ENCODE measurements at places on chromosomes 1 and 21.

DNA sequence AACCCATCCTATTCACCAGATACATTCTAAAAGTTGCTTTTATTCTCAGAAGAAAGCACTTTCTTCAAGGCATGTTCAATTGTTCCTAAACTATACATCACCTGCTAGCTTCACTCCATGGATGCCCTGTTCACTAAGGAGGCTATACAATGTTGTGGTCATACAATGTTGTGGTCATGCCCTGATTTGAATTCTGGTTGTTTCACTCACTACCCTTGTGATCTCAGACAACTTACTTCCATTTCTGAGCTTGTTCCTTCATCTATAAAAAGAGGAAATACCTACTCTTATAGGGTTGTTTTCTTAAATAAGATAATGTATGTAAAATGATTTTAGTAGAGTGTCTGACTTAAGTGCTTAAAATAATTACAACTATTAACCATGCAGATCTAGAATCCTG, 19.7 kb downstream of the EDEM3 start:
- DNase-seq: no peak

GRCh38 chr1:83828456-83828855, 170.5 kb downstream of the TTLL7 start:
- no peak for DNase-seq

DNA sequence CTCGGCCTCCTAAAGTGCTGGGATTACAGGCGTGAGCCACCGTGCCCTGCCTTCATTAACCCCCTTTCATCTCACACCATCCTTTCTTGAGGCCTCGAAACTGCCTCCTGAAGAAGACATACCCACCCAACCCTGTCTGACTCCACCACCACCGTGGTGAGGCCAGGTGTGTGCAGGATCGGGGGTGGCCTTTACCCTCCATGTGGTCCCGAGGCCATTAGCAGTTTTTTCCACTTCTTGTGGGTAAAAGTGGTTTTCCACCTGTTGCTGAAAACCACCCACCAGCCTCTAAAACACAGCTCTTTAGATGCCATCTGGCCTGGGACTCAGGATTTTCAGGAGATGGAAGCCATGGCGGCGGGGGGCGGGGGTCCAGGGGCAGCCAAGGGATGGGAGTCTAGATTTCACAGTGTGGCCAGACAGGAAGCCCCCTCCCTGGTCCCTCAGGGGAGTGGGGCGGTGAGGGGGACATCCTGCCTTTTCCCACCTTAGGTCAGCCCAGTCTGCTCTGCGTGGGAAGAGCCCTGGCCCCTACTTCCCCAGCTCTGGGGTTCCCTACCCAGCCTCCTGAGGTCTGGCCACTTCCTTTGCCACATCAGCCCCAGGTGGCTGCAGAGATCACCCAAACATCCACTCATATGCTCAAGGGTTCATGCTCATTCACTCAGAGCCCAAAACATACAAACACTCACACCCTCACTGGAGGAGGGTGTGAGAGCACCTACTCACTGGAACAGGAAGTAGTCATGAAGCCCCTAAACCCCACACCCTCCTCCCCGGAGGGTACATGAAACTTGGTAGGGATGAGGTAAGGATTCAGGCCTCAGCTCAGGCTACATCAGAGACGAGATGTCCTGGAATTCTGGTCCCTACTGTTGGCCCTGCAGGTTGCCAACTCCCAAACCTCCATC, 2.3 kb downstream of the FGR start:
- no peak for DNase-seq

DNA sequence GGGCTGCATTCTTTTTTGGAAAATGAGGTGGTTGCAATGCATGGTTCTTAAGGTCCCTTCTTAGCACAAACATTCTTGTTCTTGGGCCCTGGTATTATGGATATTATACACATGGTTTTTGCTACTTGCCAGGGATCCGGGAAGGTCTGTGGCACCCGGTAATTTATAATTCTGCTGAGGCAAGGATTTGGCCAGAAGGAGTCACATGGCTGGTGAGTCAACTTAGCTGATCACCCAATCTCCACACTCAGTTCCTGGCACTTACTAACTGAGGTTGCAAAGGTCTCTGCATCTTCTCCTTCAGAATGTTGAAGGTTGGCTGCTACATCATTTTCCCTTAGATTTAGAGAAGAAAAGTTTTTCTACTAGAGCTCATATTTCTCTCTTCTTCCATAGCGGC, 112.5 kb downstream of the ROR1 start:
- DNase-seq: no peak

GRCh38 chr1:11518016-11518701, 39.2 kb downstream of the DISP3 start:
- DNase-seq: no peak

GRCh38 chr1:98783821-98784220, 122.3 kb downstream of the SNX7 start:
- DNase-seq: no peak

- DNase-seq: no peak
Observed at GRCh38 chr1:3914911-3915310, 14.8 kb upstream of the C1orf174 start.

DNA sequence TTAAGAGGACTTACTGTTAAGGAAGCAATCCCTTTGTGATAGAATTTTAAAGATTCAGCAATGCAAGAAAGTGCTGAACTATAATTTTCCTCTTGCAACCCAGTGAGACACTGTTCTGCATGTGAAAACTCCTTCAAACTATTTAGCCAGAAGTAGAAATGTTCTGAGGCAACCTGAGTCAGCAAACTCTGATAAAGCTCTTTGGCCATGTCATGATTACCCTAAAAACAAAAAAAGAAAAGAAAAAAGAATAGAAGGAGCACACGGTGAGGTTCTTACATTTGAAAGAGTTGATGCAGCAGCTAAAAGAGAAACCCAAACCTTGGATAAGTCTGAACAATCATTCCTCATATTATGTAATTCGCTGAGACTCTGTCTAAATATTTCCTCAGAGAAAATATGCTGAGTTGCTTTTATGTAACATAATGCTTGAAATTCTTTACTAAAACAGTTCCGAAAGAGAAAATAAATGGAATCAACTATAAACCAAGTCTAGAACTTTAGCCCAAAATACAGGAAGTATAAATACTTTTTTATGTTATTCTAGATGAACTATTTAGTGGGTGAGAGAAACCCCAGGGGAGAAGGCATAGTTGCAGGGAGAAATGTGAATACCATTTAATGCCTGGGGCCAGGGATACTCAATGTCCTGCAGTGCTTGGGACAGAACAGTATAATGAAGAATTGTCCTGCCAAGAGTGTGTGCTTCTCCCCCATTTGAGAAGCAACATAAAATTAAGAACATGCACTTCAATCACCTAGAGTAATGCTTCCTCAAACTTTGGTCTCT, 60.0 kb downstream of the INTS7 start:
- DNase-seq: no peak

DNA sequence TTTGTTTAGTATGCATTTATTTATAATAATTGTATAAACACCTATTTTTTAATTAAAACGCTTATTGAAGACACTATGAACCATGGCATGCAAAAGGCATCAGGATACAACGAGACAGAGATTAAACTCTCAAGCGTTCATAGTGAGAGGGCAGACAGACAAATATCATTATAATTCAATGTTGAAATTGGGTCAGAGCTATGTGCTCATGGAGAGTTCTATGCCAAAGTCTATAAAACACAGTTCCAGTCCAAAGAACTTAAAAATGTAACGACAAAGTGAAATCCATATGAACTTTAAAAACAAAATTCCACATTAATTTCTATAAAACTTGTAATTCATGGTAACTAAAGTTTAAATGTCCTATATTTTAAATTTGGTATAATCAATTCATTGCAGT, 724.0 kb downstream of the LTN1 start:
- DNase-seq: no peak

DNA sequence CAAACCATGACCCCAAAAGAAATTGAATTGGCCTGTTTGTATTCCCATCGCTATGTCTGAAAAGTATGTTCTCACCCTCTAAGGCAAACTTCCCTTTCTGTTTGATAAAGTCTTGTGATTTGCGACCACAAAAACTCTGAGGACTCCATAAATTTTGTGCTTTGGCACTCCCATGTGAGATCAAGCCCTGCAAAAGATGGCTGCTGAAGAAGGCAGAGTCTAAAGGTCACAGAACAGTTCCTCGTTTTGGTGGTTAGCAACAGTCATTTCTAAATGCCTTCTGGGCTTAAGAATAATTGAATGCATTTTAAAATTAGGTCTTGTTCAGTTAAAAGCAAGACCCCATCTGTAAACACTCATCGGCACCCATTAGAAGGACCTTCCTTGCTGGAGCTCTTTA, 441.6 kb downstream of the OMA1 start:
- no peak for DNase-seq

- no peak for DNase-seq
Observed at GRCh38 chr1:77583483-77583882, 99.0 kb downstream of the ZZZ3 start.

GRCh38 chr1:201088395-201088794, 23.8 kb downstream of the CACNA1S start:
- no peak for DNase-seq

GRCh38 chr21:38042246-38042645, 126.0 kb upstream of the KCNJ6 start:
- DNase-seq: no peak

- no peak for DNase-seq
Observed at GRCh38 chr1:28074892-28075511, 13.4 kb downstream of the EYA3 start.

DNA sequence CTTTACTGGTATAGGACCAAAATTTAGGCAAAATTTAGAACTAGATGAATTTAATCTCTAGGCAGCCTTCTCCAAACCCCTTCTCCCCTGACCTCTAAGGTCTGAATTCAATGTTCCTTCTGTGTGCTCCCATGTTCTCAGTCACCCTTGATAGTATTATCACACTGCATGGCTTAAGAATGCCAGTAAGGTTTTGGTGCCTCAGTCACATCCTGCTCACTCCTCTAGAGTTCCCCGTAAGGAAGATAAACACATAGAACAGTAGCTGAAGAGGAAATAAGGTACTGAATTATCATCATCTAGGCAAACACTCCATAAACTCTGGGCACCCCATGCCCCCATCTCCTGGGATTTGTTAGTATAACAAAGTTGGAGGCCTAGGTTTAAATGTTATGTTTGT, 18.2 kb downstream of the PRRX1 start:
- no peak for DNase-seq

- DNase-seq: no peak
Observed at GRCh38 chr1:210025870-210026269, 87.9 kb downstream of the SYT14 start.

- no peak for DNase-seq
Observed at GRCh38 chr1:214617246-214617645, 14.3 kb downstream of the CENPF start.

DNA sequence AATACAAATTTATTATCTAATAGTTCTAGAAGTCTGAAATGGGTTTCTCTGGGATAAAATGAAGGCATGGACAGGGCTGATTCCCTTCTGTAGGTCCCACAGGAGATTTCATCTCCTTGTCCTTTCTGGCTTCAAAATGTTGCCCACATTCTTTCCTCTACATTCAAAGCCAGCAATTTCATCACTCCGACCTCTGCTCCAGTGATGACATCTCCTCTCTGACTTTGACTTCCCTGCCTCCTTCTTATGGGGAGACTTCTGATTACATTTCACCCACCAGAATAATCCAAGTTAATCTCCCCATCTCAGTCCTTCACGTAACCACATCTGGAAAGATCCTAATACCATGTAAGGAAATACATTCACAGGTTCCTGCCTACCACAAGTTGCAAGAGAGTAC, 358.0 kb upstream of the C1orf87 start:
- DNase-seq: no peak

DNA sequence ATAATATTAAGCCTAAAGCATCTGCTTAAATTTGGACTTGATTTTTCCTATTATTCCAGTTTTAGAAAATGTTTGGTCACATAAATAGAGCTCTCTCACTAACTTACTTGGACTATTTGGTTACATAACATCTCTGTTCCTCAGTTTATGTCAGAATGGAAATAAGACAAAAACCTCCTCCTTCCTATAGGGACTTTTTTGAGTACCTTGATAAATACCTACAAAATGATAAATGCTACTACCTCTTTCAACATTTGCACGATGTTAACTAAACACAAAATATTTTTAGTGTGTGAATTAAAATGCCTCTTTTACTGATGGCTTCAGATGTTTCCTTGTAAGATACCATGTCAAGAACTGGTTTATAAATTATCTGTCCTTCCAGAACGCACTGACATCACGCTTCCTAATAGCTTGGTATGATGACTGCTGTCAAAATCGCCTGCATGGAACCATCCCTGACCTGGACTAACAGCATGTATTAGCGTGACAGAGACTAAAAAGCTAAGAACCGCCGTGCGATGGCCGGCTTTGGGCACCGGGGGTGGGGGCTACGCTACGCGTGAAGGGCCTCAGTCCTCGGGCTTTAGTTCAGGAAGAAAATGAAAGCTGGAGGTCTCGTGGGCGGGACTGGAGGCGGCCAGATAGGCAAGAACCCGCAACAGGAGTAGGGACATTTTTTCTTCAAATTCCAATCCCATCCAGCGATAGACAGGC, 133.2 kb upstream of the BARHL2 start:
- DNase-seq: no peak

GRCh38 chr1:50700621-50701020, 259.4 kb downstream of the FAF1 start:
- no peak for DNase-seq

- no peak for DNase-seq
Observed at GRCh38 chr1:64979358-64979757, 13.0 kb upstream of the JAK1 start.

DNA sequence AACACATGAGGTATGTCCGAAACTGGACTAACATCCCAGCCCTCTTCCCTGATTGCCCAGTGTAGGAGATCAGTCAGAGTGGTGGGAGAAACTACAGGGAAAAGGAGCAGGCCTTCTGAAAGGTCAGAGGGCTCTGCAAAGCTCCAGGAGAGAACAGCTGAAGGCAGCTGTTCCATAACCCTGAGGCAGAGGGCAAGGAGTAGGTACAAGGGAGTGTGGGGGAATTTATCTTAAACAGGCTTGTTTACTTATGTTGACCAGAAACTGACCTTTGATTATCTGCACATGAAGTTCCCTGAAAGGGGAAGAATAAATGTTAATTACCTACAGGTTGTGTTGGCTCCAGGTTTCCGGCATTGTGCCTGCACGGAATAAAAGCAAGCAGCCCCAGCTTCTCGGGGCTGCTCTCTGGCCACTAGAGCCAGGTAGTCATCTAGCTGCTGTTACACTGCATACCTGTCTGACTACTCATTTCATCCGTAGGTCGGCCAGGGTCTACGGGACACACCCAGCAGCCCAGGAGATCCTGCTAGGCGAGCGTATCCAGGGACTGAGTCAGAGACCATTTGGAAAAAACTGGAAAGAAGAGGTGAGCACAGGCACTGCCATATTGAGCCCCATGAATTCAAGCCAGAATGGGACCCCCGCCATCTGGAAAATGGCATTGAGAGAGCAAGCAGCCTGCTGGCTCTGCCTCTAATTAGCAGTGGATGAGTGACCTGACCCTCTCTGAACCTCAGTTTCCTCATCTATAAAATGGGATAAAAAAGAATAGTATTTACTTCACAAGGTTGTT, 14.9 kb upstream of the PAQR7 start:
- no peak for DNase-seq

DNA sequence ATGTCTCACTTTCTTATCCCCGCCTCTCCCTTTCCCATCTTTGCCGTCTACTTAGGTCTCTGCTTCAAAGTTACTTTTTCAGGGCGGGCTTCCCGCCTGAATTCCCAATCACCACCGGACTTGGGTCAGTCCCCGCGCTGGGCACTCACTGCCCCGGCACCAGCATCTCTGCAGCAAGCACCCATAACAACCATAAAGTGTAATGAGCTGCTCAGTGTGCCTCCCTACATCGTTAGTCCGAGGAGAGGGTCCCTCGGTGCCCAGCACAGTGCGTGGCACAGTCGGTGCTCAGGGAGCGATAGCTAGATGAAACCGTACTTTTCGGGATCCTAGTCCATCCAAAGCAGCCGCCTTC, 633 bp upstream of the CTPS1 start:
- DNase-seq: no peak
